ENCODE measurements at places on chromosomes 3 and 15.

- no peak for DNase-seq
These were observed 226.2 kb upstream of the ST8SIA2 start for GRCh38 chr15:92167451-92167850.

- no peak for DNase-seq
These were observed 14.0 kb downstream of the PYGO1 start for GRCh38 chr15:55574096-55574495.

- DNase-seq, result no peak
These were observed 8.3 kb upstream of the PLCH1 start for GRCh38 chr3:155753038-155753639.

DNA sequence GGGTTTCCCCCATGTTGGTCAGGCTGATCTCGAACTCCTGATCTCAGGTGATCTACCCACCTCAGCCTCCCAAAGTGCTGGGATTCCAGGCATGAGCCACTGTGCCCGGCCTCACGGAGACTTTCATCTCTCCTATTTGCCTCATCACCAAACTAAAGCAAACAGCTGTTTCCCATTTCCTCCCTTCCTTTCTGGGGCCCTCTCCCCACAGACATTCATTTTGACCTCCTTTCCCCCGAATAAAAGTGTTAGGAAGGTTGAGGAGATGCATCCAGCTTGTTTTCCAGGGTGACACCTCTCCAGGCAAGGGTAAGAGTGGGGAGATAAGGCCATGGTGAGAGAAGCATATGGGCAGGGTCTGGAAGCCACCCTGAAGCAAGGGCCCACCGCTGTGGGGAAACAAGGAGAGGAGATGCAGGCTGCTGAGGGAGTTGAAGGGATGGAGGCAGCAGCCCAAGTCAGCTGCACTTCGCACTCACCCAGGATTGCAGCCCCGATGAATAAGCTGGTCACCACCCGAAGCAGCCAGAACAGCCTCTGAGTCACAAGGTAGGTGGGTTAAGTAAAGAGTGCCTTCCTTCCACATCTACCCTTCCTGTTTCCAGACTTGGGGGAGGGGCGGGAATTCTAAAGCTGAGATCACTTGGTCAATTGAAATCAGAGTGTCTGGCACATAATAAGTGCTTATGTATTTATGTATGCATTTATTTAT is 7.7 kb downstream of the DUOXA2 start:
- DNase-seq, result no peak

DNA sequence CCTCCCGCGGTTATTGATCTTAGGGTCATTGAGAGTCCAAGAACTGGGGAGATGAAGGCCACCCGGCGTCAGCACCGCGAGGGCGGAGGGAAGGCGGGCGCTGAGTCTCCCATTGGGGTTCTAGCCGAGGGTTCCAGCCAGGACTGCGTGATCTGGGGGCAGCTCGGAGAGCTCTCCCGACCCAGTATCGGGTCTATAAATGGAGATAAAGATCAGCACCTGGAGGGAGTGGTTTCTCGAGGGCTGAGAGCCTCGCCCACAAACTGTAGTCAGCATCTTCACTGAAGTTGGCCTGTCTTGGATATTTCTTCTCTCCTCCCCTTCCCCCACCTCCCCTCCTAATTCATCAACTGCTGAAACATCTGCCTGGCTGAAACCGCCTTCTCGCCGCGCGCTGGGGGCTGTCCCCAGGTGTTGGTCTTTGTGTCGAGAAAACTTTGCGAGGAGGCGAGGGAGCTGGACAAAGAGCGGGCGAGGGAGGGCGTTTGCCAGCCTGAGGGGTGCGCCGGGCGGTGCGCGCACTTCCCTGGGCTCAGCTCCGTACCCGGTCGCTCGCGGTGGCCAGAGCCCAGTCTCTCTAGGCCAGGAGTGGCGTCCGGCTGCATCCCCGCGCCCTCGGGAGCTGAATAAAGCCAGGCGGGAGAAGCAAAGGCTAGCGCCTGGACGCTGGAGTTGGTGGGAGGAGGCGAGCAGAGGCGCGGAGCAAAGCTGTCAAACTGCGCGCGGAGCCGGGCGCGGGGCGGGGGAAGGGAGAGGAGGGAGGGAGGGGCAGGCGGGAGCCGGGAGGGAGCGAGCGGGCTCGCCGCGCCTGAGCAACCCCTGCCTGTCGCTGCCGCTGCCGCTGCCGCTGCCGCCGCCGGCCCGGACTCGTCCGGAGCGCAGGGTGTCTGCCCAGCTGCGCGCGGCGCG is at the start of gene ST8SIA2:
ST8SIA2 (plus strand) TSS at position 811 of the 909 bp plus-strand sequence. CDS start 184 bp downstream, outside the sequence.
- no peak for DNase-seq

DNA sequence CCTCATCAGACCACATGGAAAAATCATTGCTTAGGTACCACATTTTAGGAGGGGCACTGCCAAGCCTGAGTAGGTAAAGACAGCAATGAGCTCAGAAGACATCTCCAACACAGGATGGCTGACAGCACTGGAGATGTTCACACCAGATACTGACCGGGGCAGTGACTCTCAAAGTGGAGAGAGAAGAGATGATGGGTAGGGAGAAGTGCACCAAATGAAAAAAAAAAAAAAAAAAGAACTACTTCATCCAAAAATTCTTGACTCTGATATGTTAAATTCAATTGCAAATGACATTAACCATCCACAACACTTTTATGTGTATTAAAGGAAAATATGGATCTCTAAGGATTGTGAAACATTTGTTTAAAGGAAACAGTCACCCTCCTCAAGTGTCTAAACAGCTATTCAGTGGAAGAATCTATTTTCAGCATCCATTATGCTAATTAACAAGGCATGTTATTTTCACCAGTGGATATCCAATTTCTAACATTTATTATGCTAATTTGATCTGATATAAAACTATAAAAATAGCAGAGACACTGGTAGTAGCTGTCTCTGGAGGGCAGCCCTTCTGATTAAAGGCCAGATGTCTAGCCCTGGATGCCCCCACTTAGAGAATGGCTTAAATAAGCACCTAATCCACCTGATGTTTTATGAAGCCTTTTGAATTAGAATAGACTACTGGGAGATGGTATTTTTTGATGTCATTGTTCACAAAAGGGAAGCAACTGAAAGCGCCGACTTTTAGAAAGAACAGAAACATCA is 48.2 kb upstream of the VGLL4 start:
- peak; percentile 43 for DNase-seq

DNA sequence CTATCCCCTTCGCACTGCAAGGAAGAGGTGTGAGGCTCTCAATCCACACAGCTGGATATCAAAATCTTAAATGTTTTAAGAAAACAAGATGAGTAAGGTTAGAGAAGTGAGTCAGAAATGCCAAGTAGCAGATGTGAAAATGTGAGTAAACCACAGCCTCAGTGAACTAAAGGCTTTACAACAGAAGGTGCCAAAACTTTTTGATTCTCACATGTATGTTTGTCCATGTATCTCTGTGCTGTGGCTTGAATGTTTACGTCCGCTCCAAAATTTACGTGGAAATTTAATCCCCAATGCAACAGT is 126.8 kb upstream of the PFN2 start:
- DNase-seq, result no peak

GRCh38 chr3:94269763-94270162 is 206.9 kb downstream of the NSUN3 start:
- DNase-seq, result no peak

DNA sequence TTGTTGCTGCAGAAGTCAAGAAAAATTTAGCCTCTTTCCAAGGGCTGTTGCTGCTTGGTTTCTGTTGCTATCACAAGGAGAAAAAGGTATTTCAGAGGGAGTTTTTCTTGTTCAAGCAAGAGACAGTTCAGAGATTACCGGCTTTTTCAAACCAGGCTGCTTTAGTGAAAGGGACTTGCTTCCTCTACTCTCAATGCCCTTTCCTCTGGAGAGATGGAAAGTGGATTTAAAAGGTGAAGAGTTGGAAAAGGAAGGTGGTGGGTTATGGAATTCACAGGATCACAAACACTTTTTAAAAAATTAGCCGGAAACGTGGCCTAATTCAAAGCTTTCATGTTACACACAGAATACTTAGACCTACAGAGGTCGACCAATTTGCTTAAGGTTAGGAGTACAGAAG is 1.1 kb downstream of the PARP6 start:
- no peak for DNase-seq

DNA sequence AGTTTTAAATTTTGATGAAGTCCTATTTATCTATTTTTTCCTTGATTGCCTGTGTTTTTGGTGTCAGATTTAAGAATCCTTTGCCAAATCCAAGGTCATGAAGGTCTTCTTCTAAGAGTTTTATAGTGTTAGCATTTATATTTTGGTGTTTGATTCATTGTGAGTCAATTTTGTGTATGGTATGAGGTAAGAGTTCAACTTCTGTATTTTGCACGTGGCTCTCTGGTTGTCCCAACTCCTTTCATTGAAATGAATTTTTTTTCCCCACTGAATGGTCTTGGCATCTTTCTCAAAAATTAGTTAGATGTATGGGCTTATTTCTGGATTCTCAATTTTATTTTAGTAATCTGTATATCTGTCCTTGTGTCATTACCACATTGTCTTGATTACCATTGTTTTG is 57.1 kb upstream of the STRIT1 start:
- no peak for DNase-seq

- no peak for DNase-seq
These were observed 36.8 kb downstream of the RBMS3 start for GRCh38 chr3:29317659-29318173.

- no peak for DNase-seq
These were observed 223.8 kb downstream of the RSRC1 start for GRCh38 chr3:158333736-158334135.

DNA sequence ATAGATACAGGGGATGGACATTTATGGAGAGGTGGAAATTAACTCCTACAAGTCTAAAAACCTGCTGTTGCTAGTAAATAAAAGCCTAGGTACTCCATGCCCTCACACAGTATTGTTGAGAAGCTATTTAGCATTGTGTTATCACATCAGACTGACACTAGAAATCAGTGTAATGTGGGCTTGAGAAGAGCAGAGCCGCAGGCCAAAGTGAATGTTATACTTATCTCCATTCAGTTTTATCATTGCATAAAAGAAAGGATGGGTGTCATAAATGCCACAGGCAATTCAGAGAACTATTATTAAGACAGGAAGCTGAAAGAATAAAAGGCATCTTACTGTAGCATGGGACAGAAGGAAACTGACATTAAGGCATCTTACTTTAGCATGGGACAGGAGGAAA is 13.7 kb upstream of the ISLR start:
- DNase-seq, result no peak

- no peak for DNase-seq
These were observed 9.8 kb upstream of the SEMA4B start for GRCh38 chr15:90191344-90191687.

- no peak for DNase-seq
These were observed 109.2 kb downstream of the CD47 start for GRCh38 chr3:107981471-107982111.
